ENCODE measurements at places on chromosomes 12 and 14. TPM values are rescaled to one million over a fixed set of nuclear protein-coding genes. Genes with fewer than 3 reads are reported as not detected.

Gene CELA1
- polyA plus RNA-seq, result not detected

Gene RNF212B
- 0.59 TPM for polyA plus RNA-seq

GRCh38 chr12:40178701-40179100 is 46.1 kb upstream of the LRRK2 start:
- DNase-seq, result no peak

Gene RTL1
- polyA plus RNA-seq, result 60.5 TPM

Gene SYCP3
- polyA plus RNA-seq, result 0.46 TPM
